ENCODE measurements at places on chromosomes 2 and 18.

GRCh38 chr2:148167855-148168254, 147.0 kb downstream of the MBD5 start:
- H3K27me3 ChIP-seq = no peaks in the 10 kb centered on the region
- peaks cover 21% of the 10 kb centered on the region for H3K36me3 ChIP-seq
- no peak for DNase-seq
- no peaks in the 10 kb centered on the region for H3K4me1 ChIP-seq
- no peak overlapping the region for H3K4me3 ChIP-seq

DNA sequence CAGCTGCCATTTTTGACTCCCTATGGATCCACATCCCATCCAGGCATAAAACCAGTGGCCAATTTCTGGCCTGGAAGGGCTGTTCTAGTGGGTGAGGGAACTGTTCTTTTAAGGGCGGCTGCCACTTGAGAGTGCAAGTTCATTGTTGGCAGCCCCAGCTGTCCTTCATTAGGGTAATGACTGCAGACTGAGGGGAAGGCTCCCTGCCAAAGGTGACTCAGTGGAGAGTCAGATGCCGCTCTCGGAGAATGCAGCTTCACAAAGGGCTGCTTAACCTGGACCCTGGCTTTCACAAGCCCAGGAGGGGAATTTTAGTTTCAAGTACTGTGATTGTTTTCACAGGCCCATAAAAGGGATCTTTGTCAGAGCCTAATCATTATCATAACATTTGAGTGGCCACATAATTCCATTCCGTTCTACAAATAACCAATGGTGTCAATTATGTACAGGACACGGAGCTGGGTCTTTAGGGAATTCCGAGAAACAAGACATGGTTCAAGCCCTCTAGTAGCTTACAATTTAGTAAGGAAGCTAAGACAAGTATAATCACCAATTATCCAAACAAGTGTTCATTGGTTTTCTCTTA, 235.7 kb downstream of the CDCA7 start:
- H3K4me3 ChIP-seq = no peak overlapping the region
- DNase-seq = no peak
- H3K27ac ChIP-seq = no peak overlapping the region
- no peaks in the 10 kb centered on the region for H3K4me1 ChIP-seq
- H3K36me3 ChIP-seq = peaks cover 5% of the 10 kb centered on the region
- peaks cover 9% of the 10 kb centered on the region for H3K27me3 ChIP-seq

DNA sequence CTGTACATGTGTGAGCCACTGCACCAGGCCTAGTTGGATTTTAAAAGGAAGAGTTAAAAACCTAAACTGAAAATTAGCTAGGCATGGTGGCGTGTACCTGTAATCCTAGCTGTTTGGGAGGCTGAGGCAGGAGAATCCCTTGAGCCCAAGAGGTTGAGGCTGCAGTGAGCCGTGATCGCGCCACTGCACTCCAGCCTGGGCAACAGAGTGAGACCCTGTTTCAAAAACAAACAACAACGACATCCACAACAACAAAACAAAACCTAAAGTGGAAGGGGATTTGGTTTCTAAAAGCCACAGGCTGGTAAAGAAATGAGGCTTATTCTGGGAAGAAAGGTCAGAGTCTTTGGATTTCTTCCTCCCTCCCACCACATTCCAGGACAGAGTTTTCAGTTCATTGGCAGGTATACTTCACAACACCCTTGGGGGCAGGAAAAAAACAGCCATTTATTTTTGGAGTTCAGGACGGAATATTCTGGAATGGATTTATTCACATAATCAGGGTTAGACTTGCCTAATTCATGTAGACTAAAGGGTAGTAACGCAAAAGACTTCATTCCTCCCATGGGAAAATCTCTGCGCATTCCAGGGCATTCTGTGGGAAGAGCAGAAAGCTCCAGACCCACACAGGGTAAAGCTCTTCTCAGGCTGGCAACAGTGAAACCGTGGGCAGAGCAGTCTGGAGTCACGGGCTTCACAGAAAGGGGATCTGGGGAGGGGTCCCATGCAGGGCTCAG, 34.9 kb downstream of the TEX44 start:
- H3K27ac ChIP-seq = no peak overlapping the region
- no peak overlapping the region for H3K4me3 ChIP-seq
- no peak for DNase-seq
- H3K36me3 ChIP-seq = no peaks in the 10 kb centered on the region

DNA sequence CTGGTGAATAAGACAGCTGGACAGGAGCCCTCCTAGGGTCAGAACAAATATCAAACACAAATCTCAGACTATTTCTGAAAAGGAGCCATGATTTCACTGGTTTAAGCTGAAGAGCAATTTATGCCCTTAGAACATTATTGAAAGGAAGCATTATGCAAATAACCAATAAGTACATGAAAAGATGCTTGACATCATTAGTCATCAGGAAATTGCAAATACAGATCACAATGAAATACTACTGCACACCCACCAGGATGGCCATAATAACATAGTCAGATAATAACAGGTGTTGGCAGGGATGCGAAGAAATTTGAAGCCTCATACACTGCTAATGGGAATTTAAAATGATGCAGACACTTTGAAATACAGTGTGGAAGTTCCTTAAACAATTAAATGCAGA, 176.4 kb upstream of the RAB6C start:
- H3K36me3 ChIP-seq = no peaks in the 10 kb centered on the region
- DNase-seq = no peak
- H3K27me3 ChIP-seq = no peaks in the 10 kb centered on the region
- no peak overlapping the region for H3K4me3 ChIP-seq
- no peak overlapping the region for H3K27ac ChIP-seq
